GM12878 (cell line): ENCODE measurements at places on chromosomes 12 and 14.
A peak's percentile ranks its signal among the peaks of the same experiment; 100 is the strongest.

DNA sequence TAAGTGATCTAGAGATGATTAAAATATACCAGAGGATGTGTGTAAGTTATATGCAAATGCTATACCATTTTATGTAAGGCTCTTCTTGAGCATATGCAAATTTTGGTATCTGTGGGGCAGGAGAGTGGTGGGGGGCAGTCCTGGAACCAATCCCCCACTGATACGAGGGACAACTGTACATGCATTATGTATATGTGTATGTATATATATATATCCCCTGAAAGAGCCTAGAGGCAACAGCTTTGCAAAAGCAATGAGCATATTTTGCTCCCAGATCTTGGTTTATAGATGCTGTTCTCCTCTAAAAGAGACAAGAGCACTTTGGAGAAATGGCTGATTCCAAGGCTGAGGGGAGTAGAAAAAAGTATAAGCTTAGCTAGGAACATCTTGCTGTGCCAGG lies 12.4 kb upstream of the SLC25A3 start:
- no peak for DNase-seq

DNA sequence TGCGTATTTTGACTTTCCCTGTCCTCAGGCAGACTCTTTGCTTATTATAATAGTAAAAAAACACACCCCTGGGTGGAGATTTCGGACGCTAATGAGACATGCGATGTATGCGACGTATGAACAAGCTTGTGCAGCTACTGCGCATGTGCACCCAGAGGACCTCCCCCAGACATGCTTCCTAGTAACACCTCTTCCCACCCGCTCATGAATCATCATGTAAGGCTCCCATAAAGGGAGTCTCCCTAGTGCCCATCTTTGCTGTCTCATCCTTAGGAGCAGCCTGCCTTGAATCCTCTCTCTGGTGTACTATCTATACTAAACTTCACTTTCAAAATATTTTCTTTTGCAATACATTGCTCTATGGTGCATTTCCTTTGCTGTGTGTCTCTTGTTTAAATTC lies 210.1 kb downstream of the TMEM132D start:
- no peak for DNase-seq

- no peak for DNase-seq
Measured at GRCh38 chr12:67747869-67748742, 99.6 kb downstream of the DYRK2 start.

- DNase-seq = no peak
Measured at GRCh38 chr14:21070083-21070609, at the start of gene ARHGEF40. Gene ARHGEF40 (plus strand): TSS chr14:21070304. CDS start chr14:21070397, 93 bp downstream.

- no peak for DNase-seq
Measured at GRCh38 chr14:90513161-90514014, 116.6 kb downstream of the CALM1 start.

- no peak for DNase-seq
Measured at GRCh38 chr14:96117101-96117897, 78.1 kb downstream of the C14orf132 start.

DNA sequence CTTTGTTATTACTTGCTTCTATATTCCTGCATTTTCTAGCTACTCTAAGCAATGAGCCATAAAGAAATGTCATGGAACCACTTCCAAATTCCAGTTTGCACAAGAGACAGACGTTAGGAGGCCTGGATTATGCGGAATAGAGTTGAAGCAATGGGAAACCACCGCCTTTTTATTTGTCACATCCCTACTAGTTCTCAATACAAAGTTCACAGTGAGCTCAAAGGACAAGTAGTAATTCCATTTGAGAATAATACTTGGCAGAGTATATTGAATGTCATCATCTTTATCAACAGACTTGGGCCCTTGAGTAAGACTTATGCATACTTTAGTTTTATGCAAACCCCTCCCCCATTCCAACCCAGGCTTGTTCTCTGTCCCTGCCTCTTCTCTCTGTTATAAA lies 3.7 kb upstream of the SLC15A5 start:
- DNase-seq = no peak

GRCh38 chr12:69984241-69984640 lies 159.2 kb downstream of the MYRFL start:
- DNase-seq = no peak

GRCh38 chr14:99838639-99839134 lies 45.5 kb downstream of the EML1 start:
- DNase-seq = no peak

DNA sequence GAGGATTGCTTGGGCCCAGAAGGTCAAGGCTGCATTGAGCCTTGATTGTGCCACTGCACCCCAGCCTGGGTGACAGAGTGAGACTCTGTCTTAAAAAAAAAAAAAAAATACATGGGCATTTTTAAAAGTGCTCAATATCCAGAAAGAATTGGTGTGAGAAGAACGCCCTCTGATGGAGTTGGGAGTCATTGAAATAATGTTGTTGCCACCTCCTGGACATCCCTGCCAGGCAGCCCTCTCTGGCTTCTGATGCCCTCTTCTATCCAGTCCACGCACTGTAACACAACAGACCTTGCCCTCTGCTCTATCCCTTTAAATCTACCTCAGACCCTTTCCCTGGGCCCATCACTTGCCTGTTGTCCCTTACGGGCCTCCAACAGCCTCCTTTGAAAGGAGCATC lies 4.9 kb downstream of the PTGDR start:
- no peak for DNase-seq

DNA sequence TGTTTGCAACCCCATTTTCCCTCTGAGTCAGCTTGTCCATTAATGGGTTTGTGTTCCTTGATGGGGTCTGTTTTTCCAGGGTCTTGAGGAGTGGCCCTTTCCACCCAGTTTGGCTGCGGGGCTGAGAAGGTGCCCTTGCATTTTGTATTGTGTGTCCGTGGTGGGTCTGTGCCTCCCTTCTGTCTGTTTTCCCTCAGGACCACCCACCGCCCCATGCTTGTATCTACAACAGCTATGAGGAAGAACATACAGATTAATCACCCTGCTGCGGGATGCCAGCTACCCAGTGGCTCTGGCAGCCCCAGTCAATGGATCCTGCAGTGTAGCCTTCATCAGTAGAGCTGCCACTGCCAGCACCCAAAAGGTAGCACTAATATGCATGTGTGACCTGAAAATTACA lies 235.7 kb downstream of the CACNA1C start:
- DNase-seq = no peak

GRCh38 chr14:61478971-61479473 lies 157.6 kb downstream of the PRKCH start:
- no peak for DNase-seq

GRCh38 chr14:98035396-98035795 lies 1236.6 kb downstream of the BCL11B start:
- no peak for DNase-seq

DNA sequence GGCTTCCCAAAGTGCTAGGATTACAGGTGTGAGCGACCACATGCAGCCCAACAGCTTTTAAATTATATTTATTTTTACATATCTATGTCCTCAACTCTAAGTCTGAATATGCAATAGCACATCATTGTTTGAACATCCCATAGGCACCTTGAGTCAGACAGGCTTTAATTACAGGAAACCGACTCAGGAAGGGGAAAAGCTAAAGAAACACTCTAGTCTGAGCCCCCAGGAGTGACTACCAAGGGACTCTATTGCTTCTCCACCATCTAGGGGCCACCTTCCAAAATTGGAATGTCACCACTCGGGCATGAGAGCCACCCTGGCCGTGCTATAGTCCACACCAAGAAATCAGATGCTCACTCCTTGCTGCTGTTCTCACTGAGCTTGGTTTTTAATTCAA lies 14.0 kb upstream of the MFAP5 start:
- no peak for DNase-seq

GRCh38 chr14:100523843-100524169 lies 63.4 kb downstream of the BEGAIN start:
- DNase-seq = no peak

DNA sequence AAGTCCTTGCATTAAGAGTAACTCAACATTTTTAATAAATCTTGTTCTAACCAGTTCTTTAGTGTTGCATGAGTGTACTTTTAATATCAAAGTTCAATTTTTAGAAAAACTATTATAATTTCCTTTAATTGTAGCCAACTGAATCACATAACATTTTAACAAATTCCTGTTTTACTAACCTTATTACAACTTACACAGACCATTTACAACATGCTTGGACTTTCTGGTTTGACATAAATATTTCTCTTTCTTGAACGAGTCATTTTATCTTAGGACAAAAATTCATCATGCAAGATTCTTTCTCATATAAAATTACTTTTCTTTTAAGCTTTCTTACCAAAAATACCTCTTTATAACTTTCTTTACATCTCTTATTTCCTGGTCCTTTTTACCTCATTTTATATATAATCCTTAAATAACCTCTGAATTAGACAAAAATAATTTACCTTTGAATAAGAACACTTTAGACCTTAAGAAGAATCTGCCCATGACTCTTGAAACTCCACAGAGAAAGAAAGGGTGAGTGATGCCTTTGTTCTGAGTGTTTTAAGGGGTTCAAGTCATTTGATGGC lies 3.9 kb downstream of the SLCO1A2 start:
- no peak for DNase-seq

GRCh38 chr12:3225154-3225795 lies 148.1 kb downstream of the TSPAN9 start:
- no peak for DNase-seq

DNA sequence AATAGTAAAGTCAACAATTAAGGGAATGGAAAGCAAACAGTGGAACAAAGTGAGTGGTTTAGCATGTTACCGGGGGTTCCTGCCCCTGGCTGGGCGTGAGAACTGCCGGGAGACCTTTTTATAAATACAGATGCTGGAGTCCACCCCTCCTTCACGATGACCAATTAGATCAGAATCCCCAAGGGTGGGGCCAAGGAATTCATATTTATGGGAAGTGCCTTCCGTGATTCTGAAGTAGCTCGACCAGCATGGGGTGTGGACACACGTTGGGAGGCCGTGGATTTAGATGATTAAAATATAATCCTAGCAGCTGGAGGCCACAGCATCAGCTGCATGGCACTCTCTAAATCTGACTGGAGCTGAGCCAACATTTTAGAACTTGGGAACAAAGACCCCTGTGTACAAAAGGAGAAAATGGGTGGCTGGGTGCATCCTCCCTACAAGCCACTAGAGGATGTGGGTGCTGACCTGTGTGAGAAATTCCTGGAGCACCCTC lies 87.9 kb downstream of the SRRM4 start:
- no peak for DNase-seq

DNA sequence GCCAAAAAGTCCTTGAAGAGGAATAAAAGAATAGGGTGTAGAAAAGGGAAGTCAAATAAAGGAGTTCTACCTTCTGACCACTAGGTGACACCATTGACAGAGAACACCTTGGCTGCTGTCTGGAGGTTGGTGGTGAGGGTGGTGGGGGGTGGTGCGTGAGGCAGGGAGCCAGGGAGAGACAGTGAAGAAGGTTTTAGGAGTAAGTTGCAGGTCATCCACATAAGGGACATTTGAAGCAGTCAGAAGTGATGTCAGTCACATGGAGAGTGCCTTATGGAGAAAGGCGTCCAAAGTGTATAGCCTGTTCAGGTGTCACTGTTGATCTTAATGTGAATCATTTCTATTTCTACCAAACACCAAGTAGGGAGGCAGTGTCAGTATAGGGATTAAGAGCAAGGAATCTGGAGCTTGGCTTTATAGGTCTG lies 279.3 kb upstream of the DDHD1 start:
- DNase-seq = no peak

DNA sequence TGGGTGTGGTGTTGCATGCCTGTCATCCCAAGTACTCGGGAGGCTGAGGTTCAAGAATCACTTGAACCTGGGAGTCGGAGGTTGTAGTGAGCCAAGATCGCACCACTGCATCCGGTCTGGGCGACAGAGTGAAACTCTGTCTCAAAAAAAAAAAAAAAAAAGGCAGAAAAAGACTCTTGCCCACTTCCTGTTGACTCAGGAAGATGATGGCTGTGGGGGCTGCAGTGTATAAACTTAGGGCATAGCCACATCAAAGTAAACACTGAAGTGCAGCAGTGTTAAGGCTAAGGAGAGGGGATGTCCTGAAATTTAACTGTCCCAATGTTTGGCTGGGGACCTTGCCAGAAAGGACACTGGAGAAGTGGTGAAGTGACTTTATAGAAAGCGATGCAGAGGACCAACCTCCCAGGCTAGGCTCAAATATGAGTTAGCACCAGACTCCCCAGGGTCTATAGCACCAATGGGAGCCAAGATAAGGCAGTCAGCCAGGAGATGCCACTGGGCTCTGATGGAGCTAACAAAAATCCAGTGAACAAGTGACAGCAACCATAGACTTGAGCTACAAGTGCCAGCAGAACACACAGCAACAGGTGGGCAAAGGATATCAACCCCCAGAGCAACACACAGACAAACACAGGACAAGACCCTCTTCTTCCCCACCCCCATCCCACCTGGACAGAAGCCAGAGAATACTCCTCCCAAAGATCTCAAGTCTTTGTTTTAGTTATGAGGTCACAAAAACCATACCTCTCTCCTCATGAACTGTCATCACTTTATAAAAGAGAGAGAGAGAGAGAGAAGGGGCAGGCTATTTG lies 28.0 kb downstream of the NELL2 start:
- peak; percentile 40 for DNase-seq

- DNase-seq = no peak
Measured at GRCh38 chr12:56267443-56268071, 815 bp downstream of the COQ10A start.

GRCh38 chr12:112443916-112444315 lies 25.2 kb downstream of the PTPN11 start:
- no peak for DNase-seq

GRCh38 chr14:33810308-33810707 lies 140.6 kb downstream of the EGLN3 start:
- DNase-seq = no peak

GRCh38 chr12:51470116-51470515 lies 45.5 kb downstream of the SLC4A8 start:
- no peak for DNase-seq

DNA sequence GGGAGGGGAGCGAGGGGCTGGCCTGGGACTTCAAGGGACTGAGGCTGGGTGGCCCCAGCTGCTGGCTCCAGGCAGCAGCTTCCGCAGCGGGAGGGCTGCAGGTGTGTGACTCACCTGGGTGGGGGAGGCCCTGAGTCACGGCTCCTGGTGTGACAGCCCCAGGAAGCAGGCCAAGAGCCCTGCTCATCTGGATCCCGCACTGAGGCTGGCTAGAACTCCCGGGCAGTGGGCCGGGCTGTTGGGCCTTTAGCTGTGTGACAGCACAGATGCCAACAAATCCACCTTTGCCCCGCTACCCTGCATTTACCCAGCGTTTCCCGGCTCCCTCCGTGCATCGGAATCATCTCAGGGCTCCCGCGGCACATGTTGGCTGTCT lies 180.0 kb upstream of the PRMT8 start:
- DNase-seq = no peak

DNA sequence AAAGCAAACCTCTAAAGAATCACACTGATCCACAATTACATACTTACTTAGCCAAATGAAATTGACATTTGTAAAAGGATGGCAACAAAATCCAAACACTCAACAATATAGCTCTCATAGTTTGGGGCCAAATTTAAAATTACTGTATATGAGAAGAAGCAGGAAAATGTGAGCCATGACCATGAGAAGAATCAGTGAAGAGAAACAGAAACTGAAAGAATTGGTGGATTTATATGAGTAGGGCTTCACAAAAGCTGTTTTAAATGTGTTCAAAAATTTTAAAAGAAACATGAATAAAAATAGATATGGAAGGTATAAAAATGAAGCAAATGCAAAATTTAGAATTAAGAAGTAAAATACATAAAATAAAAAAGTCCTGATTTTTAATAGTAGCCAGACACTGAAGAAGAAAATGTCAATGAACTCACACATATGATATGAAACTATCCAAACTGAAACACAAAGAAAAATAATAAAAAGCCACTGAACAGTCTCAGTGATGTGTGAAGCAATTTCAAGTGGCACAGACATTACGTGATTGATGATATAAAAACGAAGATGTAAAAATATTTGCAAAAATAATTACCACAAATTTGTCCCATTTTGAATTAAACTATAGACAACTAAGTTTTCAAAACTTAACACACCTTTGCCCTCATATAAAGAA lies 87.9 kb upstream of the MDGA2 start:
- DNase-seq = no peak
